ENCODE measurements at places on chromosomes 13 and 19.

GRCh38 chr19:50478901-50479715 is 2.5 kb upstream of the GARIN5A start:
- DNase-seq: no peak

- no peak for DNase-seq
These were observed 198.0 kb downstream of the ZNF536 start for GRCh38 chr19:30570194-30570593.

DNA sequence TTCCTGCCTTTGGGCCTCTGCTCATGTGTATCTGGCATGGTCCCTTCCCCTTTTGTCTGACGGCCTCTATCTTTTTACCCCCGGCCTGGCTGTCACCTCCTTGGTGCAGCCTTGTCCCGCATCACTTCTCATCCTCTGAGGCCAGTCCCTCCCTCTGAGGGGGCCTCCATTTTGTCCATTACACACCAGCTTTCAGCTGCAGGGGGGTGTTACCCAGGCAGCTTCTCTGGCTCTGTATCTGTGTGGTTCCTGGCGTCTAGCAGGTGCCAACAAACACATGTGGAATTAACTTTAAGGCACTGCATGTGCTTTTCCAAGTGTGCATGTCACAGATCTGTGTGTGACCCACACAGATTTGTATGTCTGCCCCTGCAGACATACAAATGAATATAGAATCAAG is 52.4 kb downstream of the LYL1 start:
- DNase-seq: no peak

DNA sequence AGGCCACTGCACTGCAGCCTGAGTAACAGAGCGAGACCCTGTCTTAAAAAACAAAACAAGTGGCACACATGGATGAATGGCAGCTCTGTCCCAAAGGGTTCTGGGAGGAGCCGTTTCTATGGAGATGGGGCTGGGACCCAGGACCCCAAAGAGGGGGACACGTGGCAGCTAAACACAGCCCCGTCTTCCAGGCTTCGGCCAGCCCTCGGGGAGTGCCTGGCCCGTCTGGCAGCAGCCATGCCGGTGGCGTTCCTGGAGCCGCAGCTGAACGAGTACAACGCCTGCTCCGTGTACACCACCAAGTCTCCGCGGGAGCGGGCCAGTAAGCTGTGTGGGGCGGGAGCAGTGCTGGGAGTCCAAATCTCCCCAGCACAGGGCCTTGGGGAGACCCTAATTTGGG is 82.4 kb downstream of the RYR1 start:
- DNase-seq: no peak

GRCh38 chr13:50156561-50157127 is 141.4 kb downstream of the KCNRG start:
- DNase-seq: no peak

DNA sequence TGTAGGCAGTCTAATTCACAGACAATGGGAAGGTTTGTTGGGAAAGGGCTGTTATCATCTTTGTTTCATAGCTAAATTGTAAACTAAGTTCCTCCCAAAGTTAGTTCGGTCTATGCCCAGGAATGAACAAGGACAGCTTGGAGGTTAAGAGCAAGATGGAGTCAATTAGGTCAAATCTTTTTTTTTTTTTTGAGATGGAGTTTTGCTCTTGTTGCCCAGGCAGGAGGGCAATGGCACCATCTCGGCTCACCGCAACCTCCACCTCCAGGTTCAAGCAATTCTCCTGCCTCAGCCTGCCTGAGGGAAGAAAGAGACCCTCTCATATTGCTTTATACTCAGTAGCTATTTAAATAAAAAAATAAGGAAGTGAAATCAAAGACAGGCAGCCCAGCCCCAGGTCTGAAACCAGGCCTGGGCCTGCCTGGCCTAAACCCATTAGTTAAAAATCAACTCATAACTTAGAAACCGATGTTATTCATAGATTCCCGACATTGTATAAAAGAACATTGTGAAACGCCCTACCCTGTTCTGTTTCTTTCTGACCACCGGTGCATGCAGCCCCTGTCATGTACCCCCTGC is 297.4 kb upstream of the SGCG start:
- no peak for DNase-seq

DNA sequence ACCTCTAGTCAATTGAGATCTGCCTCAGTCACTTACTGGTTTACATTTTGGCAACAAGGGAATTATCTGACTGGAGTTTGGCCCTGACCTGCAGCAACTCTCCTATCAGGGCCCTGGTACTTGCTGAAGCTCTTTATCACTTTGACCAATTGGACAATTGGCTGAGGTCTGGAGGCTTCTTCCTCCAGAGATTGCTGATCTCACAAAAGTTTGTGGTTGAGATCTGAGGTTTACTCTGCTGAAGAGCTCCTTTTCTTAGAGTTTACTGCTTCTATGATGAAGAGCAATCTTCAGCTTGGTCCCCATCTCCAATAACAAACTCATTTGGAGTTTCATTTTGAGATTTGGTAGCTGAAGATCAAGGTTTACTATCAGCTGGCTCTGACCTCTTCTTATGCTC is 276.9 kb upstream of the SGCG start:
- DNase-seq: no peak

GRCh38 chr13:43545317-43545874 is 241.4 kb downstream of the ENOX1 start:
- DNase-seq: no peak

DNA sequence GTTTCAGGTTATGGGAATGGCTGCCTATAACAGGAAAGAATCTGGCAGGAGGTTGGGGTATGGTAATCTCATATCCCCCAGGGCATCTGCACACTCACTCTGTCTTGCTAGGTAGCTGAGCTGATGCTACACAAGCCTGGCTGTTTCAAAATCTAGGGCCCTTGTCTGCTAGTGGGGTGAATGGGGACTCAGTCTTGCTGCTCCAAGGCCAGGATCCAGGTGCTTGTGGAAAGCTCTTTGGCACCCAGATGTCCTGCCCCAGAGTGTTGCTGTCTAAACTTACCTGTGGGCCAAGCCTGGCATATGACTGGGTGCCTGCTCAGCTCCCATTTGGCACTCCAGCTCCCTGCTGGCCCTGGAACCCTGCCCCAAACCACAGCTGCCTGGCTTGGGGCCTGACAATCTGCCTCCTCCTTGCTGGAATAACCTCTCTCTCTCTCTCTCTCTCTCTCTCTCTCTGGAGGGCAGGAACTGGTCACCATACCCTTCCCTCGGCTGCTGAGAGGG is 158.1 kb upstream of the TSC22D1 start:
- DNase-seq: no peak

- DNase-seq: no peak
These were observed 817.2 kb downstream of the SLITRK1 start for GRCh38 chr13:83065108-83065507.

GRCh38 chr19:41421314-41421713 is 5.9 kb downstream of the B3GNT8 start:
- DNase-seq: peak; percentile 86

- DNase-seq: no peak
These were observed 48.9 kb downstream of the DNM2 start for GRCh38 chr19:10766671-10767201.

DNA sequence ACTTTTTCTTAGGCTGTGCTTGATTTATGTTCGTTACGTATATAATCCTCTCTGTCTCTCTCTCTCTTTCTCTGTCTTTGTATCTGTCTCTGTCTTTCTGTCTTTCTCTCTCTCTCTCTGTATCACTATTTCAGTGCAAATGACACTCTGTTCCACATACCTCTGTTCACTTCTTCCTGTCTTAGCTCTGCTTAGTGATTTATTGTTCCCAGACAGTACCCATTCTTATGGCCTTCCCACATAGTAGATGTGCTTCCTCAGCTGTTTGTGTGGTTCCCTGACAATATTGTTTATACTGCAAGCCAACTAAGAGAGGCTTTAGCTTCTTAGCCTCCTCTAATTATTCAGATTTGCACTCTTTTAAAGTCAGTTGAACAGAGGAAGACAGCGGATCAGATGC is 1244.2 kb downstream of the DIAPH3 start:
- no peak for DNase-seq

- DNase-seq: no peak
These were observed 101.3 kb downstream of the GNG7 start for GRCh38 chr19:2600914-2601870.

GRCh38 chr19:54558339-54558738 is 15.3 kb upstream of the LILRA2 start:
- no peak for DNase-seq

GRCh38 chr19:1066251-1066747 is 668 bp upstream of the ARHGAP45 start:
- DNase-seq: no peak

DNA sequence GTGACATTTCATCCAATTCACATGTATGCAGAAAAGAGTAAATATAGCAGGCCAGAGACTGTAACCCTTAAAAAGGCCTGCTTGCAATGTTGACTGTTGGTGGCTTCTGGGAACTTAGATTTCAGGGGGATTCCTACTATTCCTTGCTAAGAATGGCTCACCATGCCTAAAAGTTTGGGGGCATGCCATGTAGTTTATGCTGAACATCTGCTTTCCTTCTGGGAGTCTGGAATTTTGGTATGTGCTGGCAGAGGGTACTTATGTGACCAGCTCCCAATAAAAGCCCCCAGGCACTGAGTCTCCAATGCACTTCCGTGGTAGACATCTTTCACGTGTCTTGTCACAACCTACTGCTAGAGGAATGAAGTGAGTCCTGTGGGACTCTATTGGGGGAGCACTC is 88.4 kb upstream of the PCDH8 start:
- DNase-seq: no peak

GRCh38 chr13:26872525-26873385 is 112.2 kb upstream of the GPR12 start:
- peak; percentile 4 for DNase-seq

- no peak for DNase-seq
These were observed 25.3 kb upstream of the ZSCAN18 start for GRCh38 chr19:58123354-58123753.

- no peak for DNase-seq
These were observed 320.8 kb downstream of the ZNF536 start for GRCh38 chr19:30692879-30693503.

DNA sequence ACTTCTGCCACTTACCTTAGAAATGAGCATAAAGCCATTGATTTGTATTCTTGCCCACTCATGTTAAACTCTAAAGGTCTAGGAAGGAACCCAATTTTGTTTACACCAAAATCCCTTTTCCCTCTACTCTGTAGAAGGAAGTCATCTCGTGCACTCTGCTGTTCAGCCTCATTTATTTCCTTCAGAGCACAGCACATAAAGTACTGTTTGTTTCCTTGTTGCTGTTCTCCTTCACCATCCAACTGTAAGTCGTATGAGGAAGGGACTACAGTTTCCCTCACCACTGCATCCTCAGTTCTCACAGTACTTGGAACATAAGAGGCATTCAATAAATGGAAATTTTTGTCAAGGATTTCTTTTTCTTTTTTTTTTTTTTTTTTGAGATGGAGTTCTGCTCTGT is 24.6 kb downstream of the CDADC1 start:
- DNase-seq: no peak

DNA sequence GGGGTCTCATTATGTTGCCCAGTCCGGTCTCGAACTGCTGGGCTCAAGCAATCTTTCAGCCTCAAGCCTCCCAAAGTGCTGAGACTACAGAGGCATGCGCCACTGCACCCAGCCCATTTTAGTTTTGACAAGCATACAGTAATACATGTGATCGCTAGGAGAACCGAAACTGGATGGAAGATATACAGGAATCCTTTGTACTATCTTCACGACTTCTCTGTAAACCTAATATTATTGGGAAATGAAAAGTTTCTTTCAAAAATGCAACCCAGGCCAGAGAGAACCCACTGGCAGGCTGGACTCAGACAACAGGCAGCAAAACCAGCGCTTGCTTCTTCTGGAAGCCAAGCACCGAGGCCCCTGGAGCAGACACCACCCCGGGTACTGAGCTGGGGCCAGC is 9.4 kb downstream of the C19orf12 start:
- DNase-seq: no peak

DNA sequence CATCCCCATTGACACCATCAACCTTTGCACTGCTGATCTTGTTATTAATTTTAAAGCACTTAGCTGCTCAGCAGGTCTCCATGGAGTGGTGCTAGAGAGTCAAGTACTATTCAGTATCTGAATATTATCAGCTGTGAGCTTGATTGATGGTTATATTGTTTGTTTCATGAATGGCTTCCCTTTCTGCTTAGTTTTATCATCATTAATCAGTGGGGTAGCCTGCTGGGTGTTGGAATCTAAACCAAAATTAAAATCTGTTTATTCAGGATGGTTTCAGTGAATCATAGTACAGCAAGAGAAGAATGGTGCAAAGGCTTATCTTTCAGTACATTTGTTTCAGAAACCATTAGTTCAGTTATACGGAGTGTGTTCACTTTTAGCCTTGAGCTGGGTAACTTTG is 42.5 kb upstream of the SCEL start:
- peak; percentile 55 for DNase-seq

- DNase-seq: no peak
These were observed 19.9 kb downstream of the OR7A5 start for GRCh38 chr19:14814982-14815652.

GRCh38 chr19:17125728-17126677 is 50.4 kb downstream of the MYO9B start:
- no peak for DNase-seq

- no peak for DNase-seq
These were observed 393.7 kb downstream of the FOXO1 start for GRCh38 chr13:40272776-40273139.

- DNase-seq: peak; percentile 77
These were observed 2.4 kb upstream of the MYCBP2 start for GRCh38 chr13:77329133-77329910.

DNA sequence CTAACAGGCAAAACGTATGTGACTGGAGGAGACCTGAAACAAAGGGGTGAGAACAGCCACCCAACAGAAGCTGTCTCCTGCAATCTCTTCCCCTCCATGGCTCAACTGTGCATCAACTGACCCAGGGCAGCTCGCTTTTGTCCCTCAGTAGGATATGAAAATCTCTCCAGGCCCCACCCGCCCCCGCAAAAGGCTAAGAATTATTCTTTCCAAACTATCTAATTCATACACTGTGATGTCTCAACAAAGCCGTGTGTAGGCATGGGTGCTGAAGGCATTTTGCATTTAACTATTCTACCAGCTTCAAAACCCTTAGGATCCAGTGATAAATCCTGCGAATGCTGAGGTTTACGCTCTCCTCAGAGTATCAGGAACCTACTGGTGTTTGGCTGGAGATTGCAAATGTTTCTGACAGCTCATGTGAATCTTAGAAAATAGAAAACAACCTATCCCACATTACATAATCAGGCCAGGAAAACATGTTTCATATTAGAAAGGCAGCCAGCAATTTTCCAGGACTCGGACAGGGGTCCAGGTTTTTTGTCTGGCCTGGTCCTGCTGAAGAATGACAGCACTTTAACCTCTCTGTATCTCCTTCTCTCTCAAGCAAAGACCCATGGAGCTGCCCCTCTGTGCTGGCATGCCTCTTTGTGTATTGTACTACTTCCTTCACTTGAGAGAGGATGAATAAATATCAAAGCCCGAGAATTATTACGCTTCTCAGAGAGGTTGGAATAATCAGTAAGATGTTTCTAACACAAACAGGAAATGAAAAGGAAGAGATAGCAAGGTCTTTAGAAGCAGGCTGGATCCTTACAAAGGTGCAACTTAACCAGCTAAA is 17.3 kb downstream of the DHRS12 start:
- peak; percentile 7 for DNase-seq

- no peak for DNase-seq
These were observed 20.6 kb upstream of the GTF3A start for GRCh38 chr13:27403727-27404385.

- DNase-seq: no peak
These were observed 823.1 kb downstream of the DIAPH3 start for GRCh38 chr13:59340581-59340980.
